ENCODE measurements at places on chromosomes 12 and 14.

DNA sequence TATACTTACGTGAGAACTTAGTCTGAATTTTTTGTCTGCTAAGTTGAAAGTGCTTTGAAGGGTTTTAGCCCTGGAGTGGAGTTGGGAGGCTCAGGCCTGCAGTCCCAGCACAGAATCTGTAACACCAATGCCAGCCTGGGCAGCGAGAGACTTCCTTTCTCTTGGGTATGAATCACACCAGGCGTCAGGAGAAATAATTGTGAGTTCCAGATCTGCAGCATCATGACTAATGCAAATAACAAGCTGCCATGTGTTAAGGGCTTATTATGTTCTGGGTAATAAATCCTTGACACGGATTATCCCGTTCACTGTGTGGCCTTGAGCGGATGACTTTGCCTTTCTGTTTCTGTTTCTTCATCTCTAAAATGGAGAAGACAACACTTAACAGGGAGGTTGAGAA, 70.6 kb downstream of the B4GALNT3 start:
- DNase-seq: no peak

DNA sequence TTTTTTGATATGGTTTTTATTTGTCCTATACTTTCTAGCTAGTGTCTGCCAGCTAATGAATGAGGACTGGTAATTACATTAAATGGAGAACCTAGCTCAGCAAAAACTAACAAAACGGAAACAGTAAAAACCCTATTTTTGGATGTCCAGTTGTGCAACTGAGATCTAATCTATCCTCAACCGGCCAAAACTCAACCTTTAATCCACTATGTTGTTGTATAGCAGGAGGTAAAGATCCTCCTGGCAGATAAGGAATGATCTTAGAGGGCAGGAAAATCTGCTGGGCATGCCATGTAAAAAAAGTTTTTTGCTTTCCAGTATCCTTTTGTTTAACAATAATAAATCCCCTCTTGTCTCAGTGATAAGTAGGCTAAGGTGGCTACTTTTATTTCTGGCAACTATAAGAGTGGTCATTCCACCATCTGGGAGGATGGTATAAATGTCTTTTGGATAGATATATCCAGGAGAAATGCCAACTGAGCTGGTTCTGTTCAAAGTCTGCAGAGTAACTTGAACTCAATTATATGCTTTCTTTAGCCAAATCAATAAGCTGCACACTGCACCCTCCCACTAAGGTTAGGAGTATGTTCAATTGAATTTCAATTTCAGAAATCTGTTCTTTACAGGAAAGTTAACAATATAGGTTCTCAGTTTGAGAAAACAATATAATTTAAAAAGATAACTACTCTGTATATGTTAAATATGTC, 40.1 kb downstream of the WASHC3 start:
- no peak for DNase-seq

DNA sequence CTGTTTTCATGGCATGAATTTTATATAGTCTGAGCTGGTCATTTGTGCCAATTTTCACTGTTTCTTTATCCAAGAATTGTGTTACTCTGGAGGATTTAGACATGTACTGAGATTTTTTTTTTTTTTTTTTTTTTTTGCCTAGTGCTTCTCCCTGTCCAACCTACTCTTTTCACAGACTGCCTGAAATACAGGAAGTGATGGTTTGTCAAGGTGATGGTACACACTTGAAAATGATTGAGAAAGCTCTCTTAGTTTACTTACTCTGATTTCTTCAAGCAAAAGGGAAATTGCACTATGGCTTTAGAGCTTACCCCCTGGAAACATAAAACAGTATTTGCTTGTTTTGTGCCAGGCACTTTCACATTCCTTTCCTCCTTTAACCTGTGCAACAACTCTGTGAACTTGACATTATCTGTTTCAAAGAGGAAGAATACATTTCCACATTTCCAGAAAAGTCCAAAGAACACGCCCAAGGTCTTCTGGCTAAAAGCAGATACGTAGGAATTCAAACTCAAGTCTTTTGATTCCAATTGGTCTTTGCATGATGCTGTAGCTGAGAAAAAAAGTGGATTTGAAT, 181.1 kb downstream of the SLC15A5 start:
- no peak for DNase-seq

GRCh38 chr12:92143686-92144630, 1.7 kb downstream of the BTG1 start:
- DNase-seq: peak; percentile 90

DNA sequence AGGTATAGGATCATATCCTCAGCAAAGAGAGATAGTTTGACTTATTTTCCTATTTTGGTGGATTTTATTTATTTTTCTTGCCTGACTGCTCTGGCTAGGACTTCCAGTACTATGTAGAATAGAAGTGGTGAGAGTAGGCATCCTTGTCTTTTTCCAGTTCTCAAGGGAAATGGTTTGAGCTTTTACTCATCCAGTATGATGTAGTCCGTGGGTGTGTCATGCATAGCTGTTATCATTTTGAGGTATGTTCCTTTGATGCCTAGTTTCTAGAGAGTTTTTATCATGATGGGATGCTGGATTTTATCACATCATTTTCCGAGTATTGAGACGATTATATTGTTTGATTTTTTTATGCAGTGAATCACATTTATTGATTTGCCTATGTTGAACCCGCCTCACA, 97.2 kb downstream of the MGAT4C start:
- no peak for DNase-seq

GRCh38 chr14:51691176-51691575, 39.5 kb downstream of the FRMD6 start:
- no peak for DNase-seq

DNA sequence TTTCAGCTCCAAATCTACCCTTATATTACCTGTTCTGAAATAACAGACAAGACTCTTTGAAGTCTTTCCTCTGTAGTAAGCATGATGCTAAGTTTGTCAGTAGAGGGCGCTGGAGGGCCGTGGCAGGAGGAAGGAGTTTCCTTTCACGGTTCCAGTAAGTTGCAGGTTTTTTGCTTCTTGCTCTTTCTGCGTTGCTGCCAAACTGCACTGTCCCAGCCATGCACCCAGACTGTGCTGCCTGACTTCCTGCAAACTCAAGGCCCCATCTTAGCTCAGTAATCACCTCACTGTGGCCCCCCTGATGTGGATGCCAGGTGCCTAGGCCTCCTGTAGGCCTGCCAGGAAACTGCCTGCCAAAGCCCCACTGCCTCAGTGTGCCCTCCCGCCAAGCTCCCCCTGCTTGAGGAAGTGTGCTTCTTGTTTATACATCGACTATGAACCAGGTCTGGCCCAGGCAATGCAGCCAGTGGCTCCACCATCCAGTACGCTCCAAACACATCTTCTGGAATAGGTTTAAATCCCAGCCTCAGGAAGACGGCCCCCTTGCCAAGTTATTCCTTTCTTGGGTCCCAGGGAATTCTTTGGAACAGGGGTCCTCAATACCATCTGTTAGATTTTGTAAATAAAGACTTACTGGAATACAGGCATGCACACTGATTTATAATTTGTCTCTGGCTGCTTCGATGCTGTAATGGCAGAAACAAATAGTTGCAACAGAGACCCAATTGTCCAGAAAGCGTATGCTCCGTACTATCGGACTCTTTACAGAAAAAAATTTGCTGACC, 193.7 kb upstream of the LRIG3 start:
- DNase-seq: peak; percentile 75

DNA sequence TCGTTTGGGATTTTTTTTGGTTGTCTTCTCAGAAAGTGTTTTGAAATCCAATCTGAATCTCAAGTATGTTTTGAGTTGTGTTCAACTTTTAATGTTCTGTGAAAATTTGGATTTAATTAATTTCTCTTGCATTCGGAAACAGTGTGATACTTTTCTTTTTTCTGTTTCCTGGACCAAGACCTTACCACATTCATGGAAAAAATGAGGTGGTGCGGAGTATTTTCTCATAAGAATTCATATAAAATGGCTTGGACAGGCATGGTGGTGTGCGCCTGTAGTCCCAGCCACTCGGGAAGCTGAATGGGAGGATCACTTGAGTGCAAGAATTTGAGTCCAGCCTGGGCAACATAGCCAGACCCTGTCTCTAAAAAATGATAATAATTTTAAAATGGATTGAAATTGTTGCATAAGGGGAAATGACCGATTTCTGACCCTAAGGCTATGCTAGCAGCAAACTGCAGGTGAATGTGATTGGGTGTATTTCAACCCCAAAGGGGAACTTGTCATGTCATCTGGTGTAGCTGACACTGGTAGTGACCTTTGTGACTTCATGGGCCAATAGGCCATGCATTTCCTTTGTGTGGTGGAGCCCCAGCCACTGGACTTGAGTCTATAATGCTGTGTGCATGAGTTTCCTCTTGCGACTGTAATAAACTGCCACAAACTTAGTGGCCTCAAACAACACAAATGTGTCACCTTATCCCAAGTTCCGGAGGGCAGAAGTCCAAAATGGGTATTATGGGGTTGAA, 123.5 kb upstream of the RFLNA start:
- no peak for DNase-seq

DNA sequence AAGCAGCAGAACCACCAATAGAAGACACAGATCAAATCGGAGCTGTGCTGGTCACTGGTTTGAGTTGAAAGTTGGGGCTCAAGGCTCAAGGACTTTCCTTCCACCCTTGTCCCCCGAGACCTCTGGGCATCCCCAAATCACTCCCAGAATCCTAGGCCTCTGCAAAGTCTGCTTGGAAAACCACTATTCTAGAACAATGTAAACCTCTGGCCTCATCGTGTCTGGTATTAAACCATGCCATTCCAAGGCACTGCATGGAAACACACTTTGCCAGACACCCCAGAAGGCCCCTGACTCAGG, 288.0 kb downstream of the DPF3 start:
- no peak for DNase-seq

- DNase-seq: no peak
These were observed 813.3 kb downstream of the BCL11B start for GRCh38 chr14:98458702-98459101.

- DNase-seq: no peak
These were observed 11.9 kb upstream of the CSAD start for GRCh38 chr12:53192531-53193021.

GRCh38 chr12:72276181-72276805, 4.1 kb downstream of the TRHDE start:
- DNase-seq: no peak

- peak; percentile 19 for DNase-seq
These were observed 27.8 kb downstream of the PELI2 start for GRCh38 chr14:56145965-56146364.

DNA sequence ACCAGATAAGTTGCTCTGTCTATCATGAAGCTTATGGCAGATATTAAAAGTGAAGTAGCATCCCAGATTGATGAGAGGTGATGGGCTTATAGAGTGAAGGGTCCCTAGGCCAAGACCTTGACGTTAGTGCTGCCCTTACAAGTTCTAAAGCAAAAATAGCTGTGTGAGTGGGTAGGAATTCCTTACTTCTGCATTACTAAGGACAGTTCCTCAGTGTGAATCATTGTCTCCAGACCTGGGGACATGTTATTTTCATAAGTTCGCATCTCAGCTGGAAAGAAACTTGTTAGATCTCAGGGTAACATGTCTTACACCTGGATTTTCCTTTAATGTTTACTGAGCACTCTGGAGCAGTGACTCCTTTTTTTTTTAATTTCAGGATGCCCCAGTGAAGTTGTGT, 28.7 kb downstream of the MAPKAPK5 start:
- DNase-seq: no peak

- peak; percentile 3 for DNase-seq
These were observed 73.8 kb upstream of the TBX3 start for GRCh38 chr12:114757684-114758325.

DNA sequence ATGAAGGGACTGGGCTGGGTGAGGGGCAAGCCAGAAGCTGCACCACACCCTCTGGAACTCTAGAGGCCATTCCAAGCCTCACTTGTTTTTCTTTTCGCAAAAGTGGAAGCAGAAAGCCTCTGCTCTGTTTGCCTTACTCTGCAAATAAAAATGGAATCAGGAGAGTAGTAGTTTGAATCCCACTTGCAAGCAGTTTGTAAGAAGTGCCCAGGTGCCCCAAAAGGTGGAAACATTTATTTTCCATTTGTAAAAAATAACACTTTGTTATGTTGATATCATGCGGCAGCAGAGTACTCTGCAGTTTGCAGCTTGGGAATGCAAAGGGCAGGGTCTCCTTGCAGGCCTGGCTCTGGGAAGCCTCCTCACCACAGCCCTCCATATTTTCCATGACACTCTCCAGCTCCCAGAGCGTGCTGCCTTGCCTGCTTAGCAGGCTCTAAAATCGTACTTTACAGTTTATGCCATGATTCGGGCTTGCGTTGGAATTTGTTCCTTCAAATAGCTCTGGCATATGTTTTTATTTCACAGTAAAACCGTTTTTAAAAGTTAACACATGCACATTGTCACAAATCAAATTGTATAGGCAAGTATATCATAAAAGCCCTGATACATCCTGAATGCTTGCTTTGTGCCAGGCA, 20.0 kb downstream of the TUNAR start:
- no peak for DNase-seq

- no peak for DNase-seq
These were observed 6.1 kb downstream of the NEK9 start for GRCh38 chr14:75120541-75121291.

GRCh38 chr12:91289906-91290305, 107.3 kb upstream of the DCN start:
- no peak for DNase-seq

GRCh38 chr14:53851394-53852090, 105.1 kb downstream of the BMP4 start:
- no peak for DNase-seq

GRCh38 chr12:29030006-29030405, 119.1 kb upstream of the FAR2 start:
- DNase-seq: no peak

DNA sequence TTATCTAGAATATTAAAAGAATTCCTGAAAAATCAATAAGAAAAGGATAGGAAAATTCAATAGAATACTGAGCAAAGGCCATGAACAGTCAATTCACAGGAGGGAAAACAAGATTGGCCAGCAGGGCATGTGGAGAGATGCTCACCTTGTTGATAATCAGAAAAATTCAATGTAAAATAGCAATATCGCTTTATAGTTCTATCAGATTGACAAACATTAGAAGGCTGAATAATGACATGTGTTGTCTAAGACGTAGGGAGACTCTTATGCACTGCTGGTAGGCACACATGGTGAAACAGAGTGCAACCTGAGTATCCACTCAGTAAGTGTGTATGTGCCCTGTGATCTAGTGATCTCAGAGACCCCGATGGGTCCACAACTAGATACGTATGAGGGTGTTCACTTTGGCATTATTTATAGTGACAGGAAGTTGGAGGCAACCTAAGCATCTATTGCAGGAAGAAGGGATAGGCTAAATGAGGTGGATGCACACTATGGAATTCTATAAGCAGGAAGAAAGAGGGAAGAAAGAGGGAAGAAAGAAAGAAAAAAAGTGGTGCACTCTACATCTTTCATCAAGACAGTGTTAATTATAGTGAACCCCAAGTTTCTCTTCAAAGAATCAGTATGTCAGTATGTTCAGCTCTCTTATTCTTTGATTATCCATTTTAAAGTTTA, 3.8 kb upstream of the ANKRD33 start:
- no peak for DNase-seq

DNA sequence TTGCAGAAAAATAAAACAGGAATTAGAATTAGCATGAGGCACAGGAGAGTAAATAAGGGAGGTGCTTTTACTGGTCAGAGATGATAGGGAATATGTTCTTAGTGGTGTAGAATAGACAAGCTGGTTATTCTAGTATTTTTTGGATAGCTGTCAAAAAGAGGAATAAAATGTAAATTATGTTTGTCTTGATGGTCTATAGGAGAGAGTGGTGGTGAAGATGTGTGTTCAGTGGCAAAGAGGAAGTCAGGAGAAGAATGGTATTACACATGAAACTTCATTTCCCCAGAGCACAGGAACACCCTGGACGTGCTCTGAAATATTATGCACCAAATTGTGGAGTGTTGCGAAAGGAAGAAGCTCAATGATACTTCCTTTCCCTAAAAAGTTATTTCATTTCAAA, 27.8 kb downstream of the MUCL1 start:
- no peak for DNase-seq

- peak; percentile 41 for DNase-seq
These were observed 15.0 kb downstream of the MDM1 start for GRCh38 chr12:68317047-68317667.
